ENCODE measurements at places on chromosomes 3 and 15.
A peak's percentile ranks its signal among the peaks of the same experiment; 100 is the strongest.

GRCh38 chr15:100569391-100569790, 32.6 kb downstream of the LINS1 start:
- DNase-seq: no peak

- no peak for DNase-seq
These were observed 206.0 kb downstream of the KLHL25 start for GRCh38 chr15:85588677-85589076.

DNA sequence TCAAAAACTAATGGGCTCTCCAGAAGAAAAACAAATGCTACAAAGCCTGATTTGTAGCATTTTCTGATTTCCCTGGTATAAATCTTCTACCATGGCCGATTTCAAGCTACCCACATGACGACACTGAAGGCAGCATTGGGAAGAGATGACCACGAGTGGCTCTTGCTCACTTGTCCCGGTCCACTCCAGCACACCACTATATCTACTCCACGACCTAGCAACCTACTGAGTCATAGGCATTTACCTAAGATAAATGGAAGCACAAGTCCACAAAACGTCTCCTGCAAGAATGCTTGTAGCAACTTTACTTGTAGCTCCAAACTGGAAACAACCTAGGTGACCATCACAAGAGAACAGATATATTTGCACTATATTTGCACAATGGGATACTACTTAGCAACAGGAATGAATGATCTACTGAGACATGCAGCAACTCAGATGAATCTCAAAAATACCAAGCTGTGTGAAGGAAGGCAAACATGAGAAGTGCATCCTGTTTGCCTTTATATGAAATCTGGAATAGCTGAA, 60.8 kb upstream of the HES1 start:
- no peak for DNase-seq

- DNase-seq: no peak
These were observed 68.4 kb upstream of the NR2F2 start for GRCh38 chr15:96262097-96262496.

GRCh38 chr3:10119376-10119775, 3.9 kb downstream of the BRK1 start:
- DNase-seq: no peak

- no peak for DNase-seq
These were observed 108.0 kb downstream of the CMSS1 start for GRCh38 chr3:99925584-99926230.

DNA sequence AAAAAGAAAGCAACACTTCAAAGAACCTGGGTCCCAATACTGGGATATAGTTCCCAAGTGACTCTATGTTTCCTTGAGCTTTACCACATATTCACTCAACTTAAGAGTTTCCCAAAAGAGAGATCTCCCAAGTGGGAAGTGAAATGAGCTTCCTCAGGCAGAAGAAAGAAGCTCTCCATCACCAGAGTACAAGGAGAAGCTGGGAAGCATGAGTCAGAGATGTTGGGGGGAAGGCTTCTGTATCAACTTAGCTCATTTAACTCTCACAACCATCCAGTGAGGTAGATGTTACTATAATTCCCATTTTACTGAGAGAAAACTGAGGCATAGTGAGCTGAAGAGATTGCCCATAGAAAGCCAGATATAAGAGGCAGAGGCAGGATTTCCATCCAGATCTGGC, 47.0 kb upstream of the TRIM42 start:
- no peak for DNase-seq

GRCh38 chr3:63338351-63338750, 60.2 kb downstream of the SYNPR start:
- no peak for DNase-seq

GRCh38 chr3:140176526-140176925, 241.5 kb downstream of the CLSTN2 start:
- DNase-seq: no peak

- no peak for DNase-seq
These were observed 179.3 kb downstream of the FRMD5 start for GRCh38 chr15:44015545-44016305.

DNA sequence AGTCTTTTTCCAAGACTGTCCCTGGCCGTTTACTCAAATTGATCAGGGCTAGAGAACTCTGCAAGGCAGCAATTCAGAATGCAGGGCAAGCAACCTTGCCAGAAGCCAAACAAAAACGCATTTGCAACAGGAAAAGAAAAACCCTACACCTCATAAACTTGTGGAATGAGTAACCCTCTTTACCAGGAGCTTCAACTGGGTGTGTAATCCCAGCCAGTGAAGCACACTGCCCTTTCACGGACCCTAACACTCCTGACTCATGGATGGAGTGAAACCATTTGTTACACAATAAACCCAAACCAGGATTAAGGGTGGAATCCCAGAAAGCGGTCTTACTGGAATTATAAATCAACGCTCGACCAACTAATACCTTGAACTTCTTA, 14.8 kb upstream of the LDHAL6B start:
- DNase-seq: peak; percentile 92

DNA sequence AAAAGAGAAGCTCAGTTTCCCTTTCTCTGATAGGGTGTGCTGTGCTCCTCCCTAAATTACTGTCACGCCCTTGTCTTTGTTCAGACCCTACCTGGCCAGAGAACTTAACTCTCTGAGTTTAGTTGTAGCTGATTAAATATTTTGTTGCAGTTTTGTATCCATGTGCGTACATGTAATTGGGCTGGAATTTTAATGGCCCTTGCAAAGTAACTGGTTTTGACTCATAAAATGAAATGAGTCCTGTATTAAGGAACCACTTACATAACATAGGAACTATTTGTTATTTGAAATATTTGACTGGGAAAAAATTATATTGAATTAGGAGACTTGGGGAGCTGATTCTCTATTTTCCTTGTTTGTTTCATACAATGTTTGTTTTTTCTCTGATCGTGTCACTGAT, 80.2 kb downstream of the LRRK1 start:
- no peak for DNase-seq

- DNase-seq: no peak
These were observed 224.0 kb downstream of the TBC1D5 start for GRCh38 chr3:17518189-17519059.

DNA sequence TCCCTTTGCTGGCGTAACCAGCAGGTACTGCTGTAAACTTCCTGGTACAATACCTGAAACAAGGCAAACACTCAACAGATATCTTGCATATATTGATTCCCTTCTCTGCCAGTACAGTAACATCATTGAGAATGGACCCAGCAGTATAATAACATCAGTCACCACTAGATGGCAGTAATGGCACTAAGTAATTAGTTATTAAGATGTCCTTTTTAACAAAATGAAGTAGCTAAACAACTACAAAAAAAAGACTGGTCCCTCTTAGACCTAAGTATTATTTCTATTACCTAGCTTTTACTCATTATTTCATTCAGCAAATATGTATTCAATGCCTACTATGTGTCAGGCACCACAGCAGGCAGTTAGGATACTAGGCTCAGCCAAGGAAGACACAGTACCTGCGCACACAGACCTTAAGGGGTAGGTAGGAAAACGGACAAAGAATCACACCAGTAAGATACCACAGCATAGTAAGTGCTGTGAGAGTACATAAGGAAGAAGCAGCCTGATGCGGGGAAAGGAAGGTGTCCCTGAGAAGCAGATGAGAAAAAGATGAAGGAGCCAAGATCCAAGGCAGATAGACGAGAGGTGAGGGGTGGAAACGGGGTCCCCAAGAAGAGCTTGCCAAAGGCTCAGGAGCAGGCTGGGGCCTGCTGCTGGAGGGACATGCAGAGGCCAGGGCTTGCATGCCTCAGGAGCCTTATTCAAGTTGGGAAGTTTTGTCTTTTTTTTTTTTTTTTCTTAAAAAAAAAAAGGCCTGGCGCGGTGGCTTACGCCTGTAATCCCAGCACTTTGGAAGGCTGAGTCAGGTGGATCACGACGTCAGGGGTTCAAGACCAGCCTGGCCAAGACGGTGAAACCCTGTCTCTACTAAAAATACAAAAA, 102.7 kb upstream of the CHD2 start:
- peak; percentile 28 for DNase-seq
